ENCODE measurements at places on chromosomes 2 and 18.

GRCh38 chr2:46848447-46848846, 67.2 kb downstream of the MCFD2 start:
- peak; percentile 83 for DNase-seq

- DNase-seq, result no peak
Measured at GRCh38 chr2:15715596-15715995, 123.9 kb downstream of the DDX1 start.

DNA sequence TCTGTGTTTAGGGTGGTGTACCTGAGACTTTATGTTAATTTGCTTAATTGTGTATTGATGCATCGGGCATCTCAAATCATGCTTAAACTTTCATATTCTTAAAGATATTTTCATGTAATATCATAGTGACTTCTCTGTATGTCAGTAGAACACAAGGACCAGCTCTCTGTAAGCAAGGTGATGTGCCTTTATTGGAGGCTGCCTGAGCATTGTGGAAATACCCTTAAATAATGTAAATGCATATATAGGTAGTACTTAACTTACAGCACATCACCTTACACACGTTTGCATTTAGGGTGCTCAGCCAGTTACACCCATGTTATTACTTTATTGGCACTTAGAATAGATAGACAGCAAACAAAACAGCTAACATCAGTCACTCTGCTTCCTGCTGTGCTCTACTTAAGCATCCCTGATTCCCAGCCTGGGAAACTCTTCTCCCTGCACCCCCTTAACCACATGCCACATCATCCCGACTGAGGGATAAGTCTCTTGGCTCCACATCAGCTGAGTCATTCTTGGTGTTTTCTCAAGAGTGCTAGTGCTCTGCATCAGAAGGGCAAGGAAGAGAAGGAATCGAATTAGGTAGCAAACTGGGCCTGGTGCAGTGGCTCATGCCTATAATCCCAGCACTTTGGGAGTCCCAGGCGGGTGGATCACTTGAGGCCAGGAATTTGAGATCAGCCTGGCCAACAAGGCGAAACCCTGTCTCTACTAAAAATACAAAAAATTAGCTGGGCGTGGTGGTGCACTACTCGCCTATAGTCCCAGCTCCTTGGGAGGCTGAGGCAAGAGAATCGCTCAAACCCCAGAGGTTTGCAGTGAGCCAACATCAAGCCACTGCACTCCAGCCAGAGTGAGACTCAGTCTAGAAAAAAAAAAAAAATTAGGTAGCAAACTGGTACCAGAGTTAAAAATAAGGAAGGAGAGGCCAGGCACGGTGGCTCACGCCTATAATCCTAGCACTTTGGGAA, 108.7 kb downstream of the MAP3K20 start:
- peak; percentile 100 for DNase-seq

- peak; percentile 38 for DNase-seq
Measured at GRCh38 chr18:8802017-8802672, 96.8 kb downstream of the MTCL1 start.

- no peak for DNase-seq
Measured at GRCh38 chr2:696463-696862, 19.3 kb upstream of the TMEM18 start.

- DNase-seq, result no peak
Measured at GRCh38 chr2:212142631-212143030, 396.0 kb downstream of the ERBB4 start.

DNA sequence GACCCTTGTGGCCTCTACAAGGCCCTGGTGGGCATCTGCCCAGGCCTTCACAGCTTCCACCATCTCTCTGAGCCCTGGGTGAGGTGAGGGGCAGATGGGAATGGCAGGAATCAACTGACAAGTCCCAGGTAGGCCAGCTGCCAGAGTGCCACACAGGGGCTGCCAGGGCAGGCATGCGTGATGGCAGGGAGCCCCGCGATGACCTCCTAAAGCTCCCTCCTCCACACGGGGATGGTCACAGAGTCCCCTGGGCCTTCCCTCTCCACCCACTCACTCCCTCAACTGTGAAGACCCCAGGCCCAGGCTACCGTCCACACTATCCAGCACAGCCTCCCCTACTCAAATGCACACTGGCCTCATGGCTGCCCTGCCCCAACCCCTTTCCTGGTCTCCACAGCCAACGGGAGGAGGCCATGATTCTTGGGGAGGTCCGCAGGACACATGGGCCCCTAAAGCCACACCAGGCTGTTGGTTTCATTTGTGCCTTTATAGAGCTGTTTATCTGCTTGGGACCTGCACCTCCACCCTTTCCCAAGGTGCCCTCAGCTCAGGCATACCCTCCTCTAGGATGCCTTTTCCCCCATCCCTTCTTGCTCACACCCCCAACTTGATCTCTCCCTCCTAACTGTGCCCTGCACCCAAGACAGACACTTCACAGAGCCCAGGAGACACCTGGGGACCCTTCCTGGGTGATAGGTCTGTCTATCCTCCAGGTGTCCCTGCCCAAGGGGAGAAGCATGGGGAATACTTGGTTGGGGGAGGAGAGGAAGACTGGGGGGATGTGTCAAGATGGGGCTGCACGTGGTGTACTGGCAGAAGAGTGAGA, 2.0 kb downstream of the PROC start:
- DNase-seq, result no peak

DNA sequence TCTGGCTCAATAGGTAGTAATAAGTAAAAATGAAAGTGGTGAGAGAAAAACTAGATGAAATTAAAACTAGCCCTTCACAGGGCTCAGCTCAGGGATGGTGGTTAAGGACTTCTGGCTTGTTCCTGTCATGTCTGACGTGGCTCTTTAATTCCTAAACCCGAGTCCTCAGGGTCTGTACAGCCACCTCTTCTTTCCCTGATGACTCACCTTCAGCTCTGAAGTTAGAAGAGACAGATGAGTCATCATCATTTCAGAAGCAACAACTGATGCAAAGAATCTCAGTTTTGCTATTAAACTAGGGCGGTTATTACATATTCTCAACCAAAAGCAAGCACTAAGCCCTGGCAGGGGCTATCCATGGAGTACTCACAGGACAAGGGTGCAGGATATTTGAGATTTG, 24.0 kb upstream of the ITGB6 start:
- DNase-seq, result peak; percentile 86

- DNase-seq, result no peak
Measured at GRCh38 chr2:34670482-34670881, 1071.4 kb upstream of the FAM98A start.

DNA sequence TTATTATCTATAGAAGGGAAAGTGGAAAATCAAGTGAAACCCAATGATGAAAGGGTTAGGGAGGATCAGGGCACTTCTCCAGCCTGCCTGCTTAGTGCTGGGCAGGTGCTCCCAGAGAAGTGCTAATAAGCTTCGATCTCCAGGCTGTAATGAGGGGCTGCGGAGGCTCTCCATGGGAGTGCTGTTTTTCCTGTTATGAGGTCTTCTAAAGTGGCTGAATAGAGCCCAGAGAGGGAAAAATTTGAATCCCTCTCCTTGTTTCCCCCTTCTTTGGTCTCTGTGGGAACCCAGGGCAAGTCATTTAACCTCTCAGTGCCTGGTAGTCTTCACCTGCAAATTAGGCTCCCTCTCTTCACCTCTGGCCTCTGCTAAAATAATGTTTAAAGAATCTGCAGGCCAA, 351.7 kb upstream of the DCC start:
- DNase-seq, result no peak

DNA sequence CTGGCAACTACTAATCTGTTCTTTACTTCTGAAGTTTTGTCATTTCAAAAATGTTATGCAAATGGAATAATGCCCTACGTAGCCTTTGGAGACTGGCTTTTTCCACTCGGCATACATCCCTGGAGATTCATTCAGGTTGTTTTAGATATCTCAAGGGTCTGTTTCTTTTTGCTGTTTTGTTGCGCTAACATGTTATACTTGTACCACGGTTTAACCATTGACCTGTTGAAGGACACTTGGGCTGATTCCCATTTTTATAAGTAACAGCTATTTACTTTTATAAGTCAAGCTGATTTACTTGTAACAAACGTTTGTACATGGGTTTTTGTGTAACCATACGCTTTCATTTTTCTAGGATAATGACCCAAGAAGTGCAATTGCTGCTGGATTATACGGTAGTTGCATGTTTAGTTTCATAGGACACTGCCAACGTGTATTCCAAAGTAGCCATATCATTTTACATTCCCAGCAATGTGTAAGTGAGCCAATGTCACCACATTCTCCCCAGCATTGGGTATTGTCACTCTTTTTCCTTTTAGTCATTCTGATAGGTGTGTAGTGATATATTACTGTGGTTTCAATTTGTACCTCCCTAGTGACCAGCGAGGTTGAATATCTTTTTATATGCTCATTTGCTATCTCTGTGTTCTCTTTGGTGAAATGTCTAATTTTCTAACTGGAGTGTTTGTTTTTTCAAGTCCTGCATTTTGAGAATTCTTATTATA, 36.5 kb upstream of the STAT4 start:
- DNase-seq, result no peak

- DNase-seq, result no peak
Measured at GRCh38 chr2:112725545-112726457, 5.0 kb downstream of the NT5DC4 start.

GRCh38 chr2:34093790-34094189, 494.7 kb upstream of the FAM98A start:
- no peak for DNase-seq

- no peak for DNase-seq
Measured at GRCh38 chr2:241801611-241802420, 7.2 kb upstream of the NEU4 start.

- DNase-seq, result no peak
Measured at GRCh38 chr2:120367649-120368048, 21.7 kb downstream of the INHBB start.

GRCh38 chr2:54724560-54725342, 1.3 kb downstream of the EML6 start:
- DNase-seq, result no peak

- peak; percentile 18 for DNase-seq
Measured at GRCh38 chr2:88692187-88692586, 714 bp downstream of the RPIA start.

GRCh38 chr2:211877061-211877460, 661.5 kb downstream of the ERBB4 start:
- no peak for DNase-seq

Measured in fibroblast of the aortic adventitia (primary cell).